ENCODE measurements at places on chromosomes 1 and 21.

- DNase-seq = no peak
Measured at GRCh38 chr1:58064166-58064565, 482.4 kb downstream of the OMA1 start.

DNA sequence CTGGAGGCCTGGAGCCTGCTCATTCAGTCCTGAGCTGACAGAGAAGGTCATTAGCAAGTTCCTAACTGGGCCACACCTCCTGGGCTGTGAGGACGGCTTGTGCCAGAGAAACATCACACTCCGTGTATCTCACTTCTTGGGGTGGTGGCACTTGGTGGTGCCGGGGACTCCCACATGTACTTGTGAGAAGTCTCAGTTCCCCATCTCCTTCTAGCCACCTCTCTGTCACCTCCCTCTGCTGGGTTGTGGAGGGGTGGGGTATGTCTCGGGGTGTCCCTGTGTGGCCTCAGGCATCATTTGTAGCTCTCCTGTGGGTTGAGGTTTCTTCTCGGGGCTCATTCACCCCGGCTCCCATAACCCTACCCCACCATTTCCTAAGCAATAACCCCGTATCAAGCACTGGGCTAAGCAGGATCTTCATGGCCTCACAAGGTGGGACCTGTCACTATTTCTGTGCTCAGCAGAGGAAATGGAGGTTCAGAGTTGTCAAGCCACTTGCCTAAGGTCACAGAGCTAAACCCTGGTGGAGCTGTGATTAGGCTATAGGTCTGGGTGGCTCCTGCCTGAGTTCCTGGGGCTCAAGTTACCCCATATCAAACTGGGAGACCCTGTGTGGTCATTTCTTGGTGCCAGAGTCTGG lies 62.5 kb downstream of the UBIAD1 start:
- DNase-seq = no peak

DNA sequence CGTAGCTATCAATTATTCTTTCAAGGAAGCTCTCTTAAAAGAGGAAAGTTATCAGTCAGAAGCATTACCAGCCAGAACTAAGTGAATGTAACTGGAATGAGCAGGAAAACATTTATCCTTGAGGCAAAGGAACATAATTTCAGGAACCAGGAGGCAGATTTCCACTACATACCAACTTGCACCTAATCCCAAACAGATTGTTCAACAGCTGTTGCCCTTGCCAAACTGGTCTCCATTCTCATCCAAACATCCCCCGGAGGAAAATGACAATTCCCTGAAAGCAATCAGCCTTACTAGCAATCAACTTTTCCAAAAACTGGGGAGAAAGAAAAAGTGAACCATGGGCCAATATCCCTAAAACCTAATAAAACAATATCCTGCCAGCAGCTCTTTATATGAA lies 35.0 kb downstream of the ENAH start:
- no peak for DNase-seq

- DNase-seq = no peak
Measured at GRCh38 chr21:42499444-42500112, 3.6 kb upstream of the RSPH1 start.

DNA sequence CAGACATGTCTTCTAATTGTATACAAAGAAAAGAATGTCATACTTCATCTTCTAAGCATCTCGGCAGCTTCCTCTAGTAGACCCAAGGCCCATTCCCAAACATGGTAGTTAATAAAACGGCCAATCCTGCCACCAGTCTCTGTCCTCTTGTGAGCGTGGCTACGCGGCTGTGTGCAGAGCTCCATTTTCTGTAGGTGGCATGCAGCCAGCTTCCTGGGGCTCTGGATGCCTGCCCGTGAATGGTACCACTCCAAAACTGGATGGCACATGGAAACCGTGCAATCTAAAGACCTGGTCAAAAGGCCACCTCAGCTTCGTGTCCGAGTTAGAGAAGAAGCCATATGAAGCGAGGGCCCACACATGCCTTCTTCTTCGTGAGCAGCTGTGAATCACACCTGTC lies 110.7 kb downstream of the SIPA1L2 start:
- no peak for DNase-seq

DNA sequence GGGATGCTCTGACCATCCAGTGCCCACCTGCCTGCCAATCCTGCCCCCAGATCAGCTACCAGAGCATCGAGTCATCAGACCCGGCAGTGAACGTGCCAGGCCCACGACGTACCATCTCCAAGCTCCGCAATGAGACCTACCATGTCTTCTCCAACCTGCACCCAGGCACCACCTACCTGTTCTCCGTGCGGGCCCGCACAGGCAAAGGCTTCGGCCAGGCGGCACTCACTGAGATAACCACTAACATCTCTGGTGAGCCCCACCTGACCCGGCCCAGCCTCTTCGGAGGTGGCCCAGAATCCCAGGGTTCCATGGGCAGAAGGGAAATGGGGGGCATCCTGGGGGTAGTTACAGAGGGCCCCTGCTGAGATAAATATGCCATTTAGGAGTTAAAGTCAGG lies 43.1 kb downstream of the PTPRU start:
- DNase-seq = no peak

- DNase-seq = no peak
Measured at GRCh38 chr1:229191066-229191674, 79.7 kb upstream of the RAB4A start.

- DNase-seq = no peak
Measured at GRCh38 chr1:110482662-110483307, 31.8 kb downstream of the PROK1 start.

DNA sequence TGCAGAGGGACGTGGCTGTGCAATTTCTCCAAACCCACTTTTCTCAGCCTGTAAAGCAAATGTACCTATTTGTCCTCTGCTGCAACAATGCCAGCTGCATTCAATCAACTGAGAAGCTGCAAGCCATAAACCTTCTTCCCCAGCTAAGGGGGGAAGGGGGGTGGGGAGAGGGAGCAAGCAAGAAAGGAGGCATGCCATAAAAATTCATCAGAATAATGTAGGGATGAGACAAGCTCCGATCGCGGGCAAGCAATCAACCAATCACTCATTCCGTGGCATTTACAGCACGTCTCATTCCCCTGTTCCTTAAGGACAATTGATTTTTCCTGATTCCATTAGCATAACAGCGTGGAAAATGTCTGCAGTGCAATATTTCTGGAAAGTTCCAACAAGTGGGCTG lies 144.8 kb downstream of the DMRTA2 start:
- no peak for DNase-seq

- DNase-seq = no peak
Measured at GRCh38 chr1:4585705-4586104, 68.7 kb upstream of the AJAP1 start.

DNA sequence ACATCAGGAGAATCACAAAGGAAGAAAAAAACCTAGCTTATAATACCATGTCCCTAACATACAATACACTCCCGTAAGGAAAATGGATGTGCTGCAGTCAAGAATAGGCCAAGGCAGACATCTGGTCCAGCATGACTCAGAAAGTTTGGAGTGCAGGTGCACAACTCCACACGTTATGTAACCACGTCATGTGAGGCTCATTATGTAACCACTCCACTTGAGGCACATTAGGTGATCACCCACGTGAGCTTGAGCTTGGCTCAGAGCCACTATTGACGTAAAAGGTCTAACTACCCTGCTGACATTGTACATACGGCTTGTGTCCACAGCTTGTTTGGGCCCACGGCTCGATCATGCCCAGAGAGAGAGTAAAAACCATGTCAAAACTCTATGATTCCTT lies 99.8 kb upstream of the C1orf21 start:
- DNase-seq = no peak

- no peak for DNase-seq
Measured at GRCh38 chr1:88736633-88737248, 52.7 kb downstream of the PKN2 start.

DNA sequence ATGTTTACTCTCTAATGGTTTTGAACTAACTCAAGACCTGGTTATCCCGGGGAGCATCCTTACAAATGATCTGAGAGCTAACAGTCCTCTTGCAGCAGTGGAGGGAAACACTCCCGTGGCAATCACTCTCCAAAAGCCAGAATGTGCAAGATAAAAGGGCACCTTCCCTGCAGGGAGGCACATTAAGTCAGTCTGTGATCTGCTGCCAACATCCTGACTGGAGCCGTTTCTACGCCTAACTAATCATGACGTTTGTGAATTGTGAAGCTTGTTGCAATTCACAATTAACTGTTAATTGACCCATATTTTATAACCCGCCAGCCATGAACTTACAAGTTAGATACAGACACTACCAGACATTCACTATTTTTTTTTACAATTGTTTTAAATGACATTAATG lies 52.1 kb upstream of the LGALS8 start:
- no peak for DNase-seq

DNA sequence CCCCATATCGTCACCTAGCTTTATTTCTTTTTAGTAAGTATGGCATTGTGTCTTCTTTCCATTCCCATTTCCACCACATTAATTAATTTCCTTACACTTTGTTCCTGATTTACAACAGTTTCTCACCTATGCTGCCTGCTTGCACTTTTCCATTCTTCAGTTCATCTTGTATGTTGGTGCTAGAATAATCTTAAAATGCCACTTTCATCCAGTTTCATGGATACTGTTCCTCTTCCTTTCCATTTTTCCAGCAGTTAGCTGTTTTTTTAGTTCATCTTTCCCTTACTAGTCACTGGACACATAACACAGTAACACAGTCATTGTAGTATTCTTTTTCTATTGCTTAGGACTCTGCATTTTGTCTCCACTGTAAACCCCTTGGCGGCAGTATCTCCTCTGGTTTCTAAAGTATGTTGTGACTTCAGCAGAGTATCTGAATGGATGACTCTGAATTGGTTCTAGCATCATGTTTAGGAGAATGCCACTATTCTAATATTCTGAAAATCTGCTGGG lies 2.1 kb downstream of the CDC7 start:
- no peak for DNase-seq

- no peak for DNase-seq
Measured at GRCh38 chr1:109782514-109782913, 18.8 kb upstream of the EPS8L3 start.

DNA sequence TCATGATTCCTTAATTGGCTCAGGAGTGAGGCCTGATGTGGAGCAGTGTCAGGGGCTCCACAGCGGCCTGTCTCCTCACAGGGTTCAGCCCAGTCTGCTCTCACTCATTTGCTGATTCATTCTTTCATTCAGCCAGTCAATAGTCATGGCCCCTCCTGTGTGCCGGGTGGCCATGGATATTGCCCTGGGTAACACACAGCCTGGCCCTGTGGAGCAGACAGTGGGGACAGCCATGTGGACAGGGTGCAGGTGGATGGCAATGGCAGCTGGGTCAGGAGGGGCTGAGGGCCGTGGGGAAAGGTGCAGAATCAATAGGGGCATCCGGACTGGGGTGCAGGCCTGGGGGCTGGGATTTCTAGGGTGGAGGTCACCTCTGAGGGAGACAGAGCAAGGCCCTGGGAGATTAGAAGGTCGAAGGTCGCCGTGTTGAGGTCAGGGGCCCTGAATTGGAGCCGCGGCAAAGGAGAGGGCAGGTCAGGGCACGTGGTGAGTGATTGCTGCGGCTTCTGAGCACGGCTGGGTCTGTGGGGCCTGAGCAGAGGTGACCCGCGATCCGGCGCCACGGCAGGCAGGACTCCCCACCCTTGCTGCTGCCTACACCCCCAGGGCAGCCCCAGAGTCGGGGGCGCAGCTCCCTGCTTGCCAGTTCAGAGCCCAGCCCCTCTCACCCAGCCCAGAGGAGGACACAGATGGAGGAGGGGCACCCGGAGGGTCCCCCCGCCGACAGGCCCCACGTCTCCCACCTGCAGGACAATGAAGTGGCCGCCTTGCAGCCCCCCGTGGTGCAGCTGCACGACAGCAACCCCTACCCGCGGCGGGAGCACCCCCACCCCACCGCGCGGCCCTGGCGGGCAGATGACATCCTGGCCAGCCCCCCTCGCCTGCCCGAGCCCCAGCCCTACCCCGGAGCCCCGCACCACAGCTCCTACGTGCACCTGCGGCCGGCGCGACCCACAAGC lies 33.4 kb downstream of the SLC19A1 start:
- no peak for DNase-seq

DNA sequence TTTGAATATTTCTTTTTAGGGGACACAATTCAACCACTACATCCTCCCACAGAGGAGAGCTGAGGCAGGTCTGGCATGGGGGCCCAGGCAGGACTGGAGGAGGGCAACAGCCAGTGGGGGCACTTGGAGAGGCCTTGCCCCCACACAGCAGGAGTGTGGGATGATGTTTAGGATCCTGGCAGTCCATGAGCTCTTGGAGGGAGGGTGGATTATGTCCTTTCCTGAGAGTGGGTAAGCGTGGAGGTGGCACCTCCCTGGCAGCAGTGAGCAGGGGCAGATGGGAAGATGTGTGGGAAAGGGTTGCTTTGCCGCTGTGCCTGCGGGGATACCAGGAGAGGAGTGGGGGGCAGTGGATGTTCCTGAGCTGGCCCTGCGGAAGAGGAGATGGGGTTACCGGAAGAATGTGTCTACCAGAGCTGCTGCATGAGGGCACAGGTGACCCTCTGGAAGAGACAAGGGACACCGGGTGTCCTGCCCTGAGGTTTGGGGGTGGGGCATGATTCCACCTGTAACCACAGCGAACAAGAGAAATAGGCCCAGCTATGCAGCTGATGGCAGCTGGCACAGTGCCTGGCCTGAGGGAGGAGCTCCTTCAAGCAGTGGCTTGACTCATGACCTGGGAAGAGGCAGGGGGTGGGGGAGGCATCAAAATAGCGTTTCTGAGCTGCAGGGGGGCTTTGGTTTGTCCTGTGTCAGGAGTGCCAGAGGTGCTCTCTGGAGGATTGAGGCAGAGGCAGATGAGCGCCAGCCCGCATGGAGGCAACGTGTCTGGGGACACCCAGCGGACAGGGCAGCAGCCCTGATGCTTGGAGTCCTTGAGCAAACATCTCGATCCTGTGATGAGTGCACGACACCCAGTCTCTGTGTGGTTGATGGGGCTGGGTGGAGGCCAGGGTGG lies 123.9 kb upstream of the TMPRSS2 start:
- DNase-seq = no peak

- no peak for DNase-seq
Measured at GRCh38 chr1:145878724-145879123, 6.9 kb downstream of the ANKRD35 start.

GRCh38 chr1:78722521-78722920 lies 72.9 kb downstream of the IFI44 start:
- no peak for DNase-seq

DNA sequence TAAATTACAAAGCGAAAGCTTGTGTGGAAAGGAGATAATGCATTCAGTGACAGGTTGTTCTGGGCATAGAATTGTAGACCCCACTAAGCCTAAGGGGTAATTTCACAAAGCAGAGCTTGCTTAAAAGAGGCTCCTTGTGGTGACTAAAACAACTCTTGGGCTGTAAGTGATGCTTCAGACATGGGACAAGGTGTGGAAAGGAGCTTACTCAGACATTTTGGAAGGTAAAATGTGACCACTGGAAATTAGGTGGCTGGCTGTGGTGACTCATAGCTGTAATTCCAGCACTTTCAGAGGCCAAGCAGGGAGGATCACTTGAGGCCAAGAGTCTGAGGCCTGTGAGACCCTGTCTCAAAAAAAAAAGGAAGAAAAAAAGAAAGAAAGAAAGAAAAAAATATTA lies 51.1 kb upstream of the LRRC8C start:
- DNase-seq = no peak

GRCh38 chr1:215887627-215888026 lies 320.5 kb downstream of the KCTD3 start:
- DNase-seq = no peak

- DNase-seq = no peak
Measured at GRCh38 chr1:15731735-15732685, 4.0 kb upstream of the SLC25A34 start.

Measured in activated CD4-positive, CD25-positive, alpha-beta regulatory T cell (primary cell).